ENCODE measurements at places on chromosomes 6 and 20.

DNA sequence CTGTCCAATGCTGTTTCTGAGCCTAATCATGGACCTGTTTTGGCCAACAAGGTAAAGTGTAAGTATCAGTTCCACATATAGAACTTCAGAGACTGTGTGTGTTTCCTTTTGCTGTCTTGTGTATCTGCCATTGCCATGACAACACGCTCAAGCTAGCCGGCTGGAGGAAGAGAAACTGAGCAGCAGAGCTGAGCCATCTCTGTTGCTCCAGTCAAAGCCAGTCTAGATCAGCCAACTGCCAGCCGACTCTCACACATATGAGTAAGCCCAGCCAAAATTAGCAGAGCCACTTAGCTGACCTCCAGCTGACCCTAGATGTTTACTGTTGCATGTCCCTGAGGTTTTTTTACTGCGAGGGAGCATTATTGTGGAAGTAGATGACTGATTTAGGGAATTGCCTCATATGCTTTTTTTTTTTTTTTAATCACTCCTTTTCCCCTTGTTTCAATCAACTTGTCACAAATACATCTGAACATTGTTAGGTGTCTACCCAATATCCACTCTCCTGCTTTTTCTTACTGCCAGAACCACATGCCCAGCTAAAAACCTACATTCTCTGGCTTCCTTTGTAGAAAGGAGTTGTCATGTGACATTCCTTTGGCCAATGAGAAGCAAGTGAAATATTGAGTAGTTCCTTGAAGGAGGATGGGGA is 304.3 kb upstream of the SUPT3H start:
- no peak for DNase-seq

GRCh38 chr20:6122111-6122872 is 538 bp downstream of the FERMT1 start:
- DNase-seq = no peak

DNA sequence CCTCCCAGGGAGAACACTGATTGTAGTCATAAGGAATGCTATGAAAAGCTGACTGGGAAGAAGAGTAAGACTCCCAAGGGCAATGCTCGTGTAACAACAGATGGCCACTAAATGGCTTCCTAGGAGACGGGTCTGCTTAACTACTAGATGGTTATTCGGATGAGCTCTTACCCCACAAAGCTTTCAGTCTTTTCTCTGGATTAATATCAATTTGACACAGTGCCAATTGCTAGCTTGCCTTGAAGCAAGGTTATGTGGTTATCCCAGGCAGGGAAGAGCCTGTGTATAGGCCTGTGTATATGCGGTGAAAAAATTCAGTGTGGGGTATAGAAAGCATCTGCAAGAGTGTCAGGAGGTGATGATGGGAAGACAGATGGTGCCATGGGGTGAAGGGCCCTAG is 86.4 kb upstream of the NOX3 start:
- DNase-seq = no peak

DNA sequence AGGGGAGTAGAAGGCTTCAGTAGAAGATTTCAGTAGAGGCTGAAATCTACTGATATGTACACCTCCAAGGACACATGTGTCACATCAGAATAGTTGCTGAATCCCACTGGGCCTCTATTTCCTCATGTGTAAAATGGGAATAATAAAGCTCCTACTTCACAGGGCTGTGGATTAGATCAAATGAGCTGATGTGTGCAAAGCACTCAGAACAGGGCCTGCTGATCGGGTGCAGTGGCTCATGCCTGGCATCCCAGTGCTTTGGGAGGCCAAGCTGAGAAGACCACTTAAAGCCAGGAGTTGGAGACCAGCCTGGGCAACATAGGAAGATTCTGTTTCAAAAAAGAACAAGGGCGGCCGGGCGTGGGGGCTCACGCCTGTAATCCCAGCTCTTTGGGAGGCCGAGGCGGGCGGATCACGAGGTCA is 8.1 kb upstream of the AP5S1 start:
- no peak for DNase-seq

DNA sequence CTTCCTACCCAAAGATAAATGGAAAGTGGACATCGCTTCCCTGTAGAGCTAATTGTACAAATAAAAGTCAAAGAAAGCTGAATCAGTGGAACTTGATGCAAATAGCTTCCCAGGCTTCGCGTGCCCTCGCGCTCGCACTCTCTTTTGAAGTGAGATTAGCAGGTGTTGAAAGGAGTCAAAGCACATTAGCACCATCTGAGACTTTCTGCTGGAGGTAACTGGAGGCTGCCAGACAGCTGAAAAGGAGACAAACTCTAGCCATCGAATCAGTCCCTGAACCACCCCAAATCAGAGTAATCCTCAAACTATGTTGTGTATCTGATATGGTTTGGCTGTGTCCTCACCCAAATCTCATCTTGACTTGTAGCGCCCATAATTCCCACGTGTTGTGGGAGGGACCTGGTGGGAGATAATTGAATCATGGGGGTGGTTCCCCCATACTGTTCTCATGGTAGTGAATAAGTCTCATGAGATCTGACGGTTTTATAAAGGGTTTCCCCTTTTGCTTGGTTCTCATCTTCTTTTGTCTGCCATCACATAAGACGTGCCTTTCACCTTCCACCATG is 23.7 kb downstream of the SULF2 start:
- DNase-seq = no peak

GRCh38 chr20:1119524-1119923 is 1.1 kb downstream of the PSMF1 start:
- DNase-seq = no peak

- no peak for DNase-seq
These were observed 317.6 kb downstream of the CLIC5 start for GRCh38 chr6:45698046-45698445.

GRCh38 chr6:56833127-56833791 is 121.6 kb upstream of the BEND6 start:
- no peak for DNase-seq

GRCh38 chr6:155495011-155495768 is 39.6 kb upstream of the NOX3 start:
- no peak for DNase-seq

DNA sequence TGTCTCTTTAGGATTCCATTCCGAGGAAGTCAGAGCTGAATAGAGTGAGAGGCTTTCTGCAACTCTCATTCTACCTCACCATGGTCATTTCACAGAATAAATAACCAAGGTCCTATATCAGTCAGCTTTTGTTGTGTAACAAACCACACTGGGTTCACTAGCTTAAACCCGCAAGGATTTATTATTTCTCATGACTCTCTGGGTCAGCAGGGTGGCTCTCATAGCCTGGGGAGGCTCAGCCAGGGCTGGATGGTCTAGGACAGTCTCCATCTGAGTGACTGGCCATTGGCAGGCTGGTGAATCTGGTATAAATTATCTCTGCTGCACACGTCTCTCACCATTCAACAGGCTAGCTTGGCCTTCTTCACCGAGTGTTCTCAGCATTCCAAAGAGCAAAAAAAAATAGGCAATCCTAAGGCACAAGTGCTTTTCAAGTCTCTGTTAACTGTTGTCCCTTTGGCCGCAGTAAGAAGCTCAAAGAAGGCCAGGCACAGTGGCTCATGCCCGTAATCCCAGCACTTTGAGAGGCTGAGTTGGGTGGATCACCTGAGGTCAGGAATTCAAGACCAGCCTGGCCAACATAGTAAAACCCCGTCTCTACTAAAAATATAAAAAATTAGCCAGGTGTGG is 39.7 kb downstream of the ISM1 start:
- DNase-seq = no peak

DNA sequence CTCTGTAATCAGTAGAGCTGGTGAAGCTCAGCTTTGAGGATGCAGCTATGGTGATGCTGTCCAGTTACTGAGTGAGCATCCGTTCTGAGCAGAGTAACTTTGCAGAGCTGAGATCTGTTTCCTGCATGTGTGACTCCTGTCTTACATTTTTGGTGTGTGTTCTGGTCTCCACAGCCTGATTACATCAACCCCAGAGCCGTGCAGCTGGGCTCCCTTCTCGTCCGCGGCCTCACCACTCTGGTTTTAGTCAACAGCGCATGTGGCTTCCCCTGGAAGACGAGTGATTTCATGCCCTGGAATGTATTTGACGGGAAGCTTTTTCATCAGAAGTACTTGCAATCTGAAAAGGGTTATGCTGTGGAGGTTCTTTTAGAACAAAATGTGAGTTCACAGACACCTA is 81.6 kb downstream of the FAM120B start:
- no peak for DNase-seq

- no peak for DNase-seq
These were observed 25.3 kb downstream of the HMGN4 start for GRCh38 chr6:26563488-26563887.

- DNase-seq = no peak
These were observed 307.1 kb upstream of the FLRT3 start for GRCh38 chr20:14644306-14645097.

DNA sequence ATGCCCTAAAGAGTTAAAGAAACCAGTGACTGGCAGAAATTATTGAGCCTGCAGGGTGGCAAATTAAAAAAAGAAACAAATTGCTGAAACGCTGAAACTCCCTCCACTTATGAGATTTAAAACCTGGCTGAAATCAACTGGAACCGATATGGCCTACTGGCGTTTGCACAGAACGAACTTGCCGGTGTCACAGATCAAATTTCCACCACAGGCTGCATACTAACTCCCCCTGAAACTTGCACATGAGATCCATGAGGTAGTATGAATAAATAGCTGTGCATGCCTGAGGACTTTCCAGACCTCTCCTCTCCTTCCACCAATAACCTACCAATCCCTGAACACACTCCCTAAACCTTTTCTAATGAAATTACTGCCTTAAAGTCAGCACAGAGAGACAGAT is 150.4 kb downstream of the RNGTT start:
- DNase-seq = no peak

- no peak for DNase-seq
These were observed 149.1 kb downstream of the RIMS1 start for GRCh38 chr6:72035486-72035885.

GRCh38 chr20:56788671-56789610 is 159.8 kb downstream of the TFAP2C start:
- no peak for DNase-seq

DNA sequence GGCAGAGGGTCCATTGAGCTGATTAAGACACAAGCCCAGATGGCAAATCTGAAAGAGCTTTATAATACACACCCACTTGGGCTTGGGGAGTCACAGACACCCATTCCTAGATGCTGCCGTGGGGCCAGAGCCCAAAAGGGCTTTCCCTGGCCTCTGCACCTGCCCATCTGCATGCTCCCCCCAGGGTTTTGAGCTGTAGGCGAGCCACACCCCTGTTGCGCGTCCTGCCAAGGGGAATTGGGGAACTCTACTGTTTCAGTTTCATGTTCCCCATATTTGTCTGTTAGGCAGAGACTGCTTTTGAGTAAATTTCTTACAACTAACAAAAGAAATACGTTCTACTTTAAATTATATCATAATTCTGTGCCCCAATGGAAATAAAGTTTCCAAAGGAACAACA is 52.9 kb upstream of the FNDC1 start:
- DNase-seq = no peak

DNA sequence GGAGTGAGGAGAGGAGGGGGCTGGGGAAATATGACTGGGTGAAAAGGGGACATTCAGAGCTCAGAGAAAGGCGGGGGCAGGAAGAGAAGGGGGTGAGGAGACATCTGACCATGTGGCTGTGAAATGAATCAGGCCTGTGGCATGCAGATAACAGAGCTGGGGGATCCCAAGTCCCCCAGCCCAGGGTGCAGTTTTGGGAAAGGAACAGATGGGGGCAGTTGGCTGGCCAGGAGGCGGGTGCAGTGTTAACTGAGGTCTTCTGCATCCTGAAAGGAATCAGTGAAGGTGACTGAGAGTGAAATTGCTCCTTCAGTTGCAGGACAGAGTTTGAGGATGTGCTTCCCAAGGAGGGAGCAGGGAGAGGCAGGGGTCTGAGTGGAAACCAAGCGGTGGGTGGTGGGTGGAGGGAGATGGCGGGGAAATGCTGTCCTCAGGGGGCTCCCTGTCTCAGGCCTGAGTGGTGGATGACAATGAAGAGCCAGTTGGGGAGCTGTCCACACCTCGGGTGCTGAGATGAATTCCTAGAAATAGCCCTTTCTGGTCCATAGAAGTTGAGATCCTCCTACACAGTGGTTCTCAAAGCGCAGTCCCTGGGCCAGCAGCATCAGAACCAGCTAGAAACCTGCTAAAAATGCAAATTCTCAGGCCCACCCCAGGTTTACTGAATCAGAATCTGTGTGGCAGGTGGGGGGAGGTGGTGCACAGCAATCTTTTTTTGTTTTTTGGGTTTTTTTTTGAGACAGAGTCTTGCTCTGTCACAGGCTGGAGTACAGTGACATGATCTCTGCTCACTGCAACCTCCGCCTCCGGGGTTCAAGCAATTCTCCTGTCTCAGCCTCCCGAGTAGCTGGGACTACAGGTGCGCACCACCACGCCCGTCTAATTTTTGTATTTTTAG is 26.0 kb upstream of the CCDC167 start:
- no peak for DNase-seq

- DNase-seq = no peak
These were observed at the start of gene AVP for GRCh38 chr20:3084283-3084985. AVP (minus strand) TSS chr20:3084724; CDS start chr20:3084674, 50 bp downstream.

DNA sequence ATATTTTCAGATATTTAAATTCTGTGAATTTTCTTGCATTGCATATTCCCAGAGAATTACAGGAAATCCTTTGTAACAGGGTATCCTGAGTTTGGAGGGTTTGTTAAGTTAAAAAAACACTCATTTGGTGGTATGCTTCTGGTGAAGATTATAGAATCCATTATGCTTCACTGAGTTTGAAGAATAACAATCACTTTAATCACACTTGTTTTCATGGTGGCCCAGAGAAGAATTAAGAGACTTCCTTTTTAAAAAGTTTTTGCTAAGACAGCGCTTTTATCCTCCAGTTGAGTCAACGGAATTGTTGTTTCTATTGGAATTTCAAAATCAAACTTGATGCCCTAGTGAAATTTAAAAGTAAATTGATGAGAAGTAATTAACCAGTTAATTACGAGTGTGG is 17.4 kb downstream of the PLEKHG1 start:
- no peak for DNase-seq

- DNase-seq = no peak
These were observed 30.5 kb upstream of the TGM2 start for GRCh38 chr20:38195521-38195920.

GRCh38 chr6:159996087-159996622 is 27.3 kb downstream of the IGF2R start:
- DNase-seq = no peak

GRCh38 chr6:168136001-168136400 is 57.0 kb upstream of the FRMD1 start:
- DNase-seq = no peak

DNA sequence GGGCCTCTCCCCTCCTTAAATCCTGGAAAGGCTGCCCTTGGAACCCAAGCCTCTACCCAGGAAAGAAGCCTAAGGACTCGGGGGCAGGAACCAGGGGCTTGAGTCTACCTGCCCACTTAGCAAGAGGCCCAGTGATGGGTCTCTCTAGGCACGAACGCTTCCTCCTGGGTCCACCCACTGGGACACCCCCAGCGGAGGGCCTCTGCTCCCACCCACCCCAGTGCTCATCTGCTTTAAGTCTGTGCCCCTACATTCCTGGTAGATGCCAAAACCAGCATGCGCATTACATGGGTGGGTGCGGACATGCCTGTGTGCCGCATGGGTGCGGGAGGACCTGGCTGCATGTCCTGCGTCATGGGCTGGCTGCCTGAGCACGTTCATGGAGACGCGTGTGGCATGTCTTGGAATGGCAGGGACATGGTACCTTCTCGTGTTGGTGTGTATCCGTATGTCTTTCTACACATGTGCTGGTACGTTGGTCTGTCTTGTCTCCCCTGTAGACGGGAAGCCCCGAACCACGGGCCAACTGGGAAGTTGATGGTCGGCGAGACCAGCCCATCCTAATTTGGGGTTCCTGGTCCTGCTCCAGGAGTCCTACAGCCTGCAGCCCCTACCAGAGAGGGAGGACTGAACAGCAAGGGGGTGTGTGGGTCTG is 29.3 kb downstream of the SNPH start:
- DNase-seq = no peak

Data from hindlimb muscle (tissue), 1 donor.